G401 (cell line): ENCODE measurements at places on chromosomes 3 and 15.

DNA sequence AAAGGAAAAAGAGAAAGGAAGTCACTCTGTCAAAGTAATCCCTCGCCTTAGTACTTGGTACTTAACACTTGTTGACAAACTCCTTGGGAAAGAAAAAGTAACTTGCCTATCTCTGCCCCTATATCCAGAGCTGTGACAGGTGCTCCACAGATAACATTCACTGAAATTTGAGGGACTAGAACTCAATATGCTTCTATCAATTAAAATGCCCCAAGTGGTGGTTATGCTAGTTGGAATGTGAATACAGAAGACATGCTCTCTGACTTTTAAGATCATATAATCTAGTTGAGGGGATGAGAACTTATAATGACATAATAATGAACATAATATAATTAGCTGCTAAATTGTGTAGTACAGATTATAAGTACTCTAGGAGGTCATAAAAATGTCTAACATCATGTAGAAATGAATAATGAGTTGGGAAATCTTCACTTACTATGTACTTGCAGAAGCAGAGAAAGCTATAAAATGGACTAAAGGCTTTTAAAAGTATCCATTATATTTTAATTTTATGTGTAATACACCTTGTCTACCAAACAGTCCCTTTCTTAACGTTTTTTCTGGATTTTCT is 153.1 kb upstream of the CCDC54 start:
- DNase-seq, result no peak

DNA sequence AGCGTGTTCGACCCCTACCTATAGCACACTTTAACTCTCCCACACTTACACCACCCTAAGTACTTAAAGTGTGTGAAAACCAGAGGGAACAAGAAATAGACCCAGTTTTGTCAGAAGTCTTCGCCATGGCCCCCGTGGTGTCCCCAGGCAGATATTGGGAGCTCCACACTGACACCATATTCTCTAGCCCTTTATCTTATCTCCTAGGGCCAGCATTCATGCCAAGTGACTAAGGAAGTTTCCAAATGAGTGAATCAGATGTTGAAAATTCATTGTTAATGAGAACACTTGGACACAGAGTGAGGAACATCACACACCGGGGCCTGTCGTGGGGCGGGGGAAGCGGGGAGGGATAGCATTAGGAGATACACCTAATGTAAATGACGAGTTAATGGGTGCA is 31.8 kb downstream of the P3H2 start:
- no peak for DNase-seq

DNA sequence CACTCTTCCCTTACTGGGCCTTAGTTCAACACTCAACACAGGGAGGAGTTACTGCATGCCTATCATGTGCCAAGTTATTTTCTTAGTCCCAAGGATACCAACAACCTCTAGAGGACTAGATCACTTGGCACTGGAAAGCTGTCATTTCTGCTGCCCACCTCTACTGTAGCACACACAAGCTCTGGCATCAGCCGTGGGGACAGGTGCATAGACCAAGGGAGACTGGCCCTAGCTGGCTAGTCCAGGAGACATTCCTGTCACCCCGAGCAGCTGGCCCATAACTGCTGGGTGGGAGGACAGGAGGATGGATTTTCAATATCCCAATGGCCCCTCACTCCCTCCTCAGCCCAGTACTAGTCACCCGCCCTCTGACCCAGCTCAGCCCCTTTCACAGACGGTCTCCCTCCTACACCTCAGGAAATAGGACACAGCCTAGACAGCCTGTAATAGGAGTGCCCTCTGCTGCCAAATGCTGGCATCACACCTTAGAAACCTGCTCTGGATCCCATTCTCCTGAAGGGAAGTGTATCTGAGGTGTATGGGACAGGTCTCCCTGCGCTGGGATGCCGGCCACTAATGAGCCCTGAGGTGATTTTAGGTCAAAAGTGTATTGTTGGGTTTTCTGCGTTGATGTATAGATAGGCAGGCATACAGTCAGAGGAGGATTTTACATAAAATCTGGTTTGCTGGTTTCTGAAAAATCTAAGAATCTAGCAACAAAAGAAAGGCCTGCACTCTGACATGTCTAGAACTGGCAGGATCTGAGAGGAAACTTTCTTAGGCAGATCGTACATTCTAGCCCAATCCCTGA is 3.4 kb upstream of the DZIP1L start:
- DNase-seq, result peak; percentile 85

DNA sequence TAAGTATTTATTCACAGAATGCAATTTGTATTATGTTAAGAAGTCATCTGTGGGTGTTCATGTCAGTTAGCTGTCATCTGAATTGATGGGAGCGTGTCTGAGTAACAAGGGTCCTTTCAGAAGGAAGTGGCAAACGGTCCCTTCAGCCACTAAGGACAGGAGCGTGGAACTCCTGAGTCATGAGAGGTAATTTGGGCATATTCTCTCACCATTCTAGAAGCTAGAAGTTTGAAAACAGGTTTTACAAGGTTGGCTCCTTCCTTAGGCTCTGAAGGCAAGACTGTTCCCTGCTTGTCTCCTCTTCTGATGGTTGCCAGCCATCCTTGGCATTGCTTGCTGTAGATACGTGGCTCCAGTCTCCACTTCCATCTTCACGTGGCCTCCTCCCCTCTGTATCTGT is 19.7 kb downstream of the ABHD2 start:
- DNase-seq, result peak; percentile 33

- DNase-seq, result no peak
Observed at GRCh38 chr15:101641894-101642293, 10.3 kb downstream of the TM2D3 start.

DNA sequence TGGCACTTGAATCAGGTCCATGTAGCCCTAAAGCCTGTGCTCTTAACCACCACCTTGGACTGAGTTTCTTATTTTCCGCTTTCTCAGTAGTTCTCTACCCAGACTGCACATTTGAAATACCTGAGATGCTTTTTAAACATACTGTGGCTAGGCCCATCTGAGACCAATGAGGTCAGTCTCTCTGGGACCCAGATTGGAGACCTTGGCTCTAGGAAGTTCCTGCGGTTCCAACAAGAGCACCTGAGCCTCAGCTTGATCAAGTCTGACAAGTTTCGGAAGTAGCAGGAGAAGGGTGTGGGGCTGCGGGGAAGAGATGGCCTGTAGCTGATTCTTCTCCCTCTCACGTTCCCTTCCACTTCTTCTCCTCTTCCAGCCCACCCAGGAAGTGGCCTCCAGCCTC is 11.5 kb upstream of the TSEN2 start:
- no peak for DNase-seq
